ENCODE measurements at places on chromosomes 2 and 18.

DNA sequence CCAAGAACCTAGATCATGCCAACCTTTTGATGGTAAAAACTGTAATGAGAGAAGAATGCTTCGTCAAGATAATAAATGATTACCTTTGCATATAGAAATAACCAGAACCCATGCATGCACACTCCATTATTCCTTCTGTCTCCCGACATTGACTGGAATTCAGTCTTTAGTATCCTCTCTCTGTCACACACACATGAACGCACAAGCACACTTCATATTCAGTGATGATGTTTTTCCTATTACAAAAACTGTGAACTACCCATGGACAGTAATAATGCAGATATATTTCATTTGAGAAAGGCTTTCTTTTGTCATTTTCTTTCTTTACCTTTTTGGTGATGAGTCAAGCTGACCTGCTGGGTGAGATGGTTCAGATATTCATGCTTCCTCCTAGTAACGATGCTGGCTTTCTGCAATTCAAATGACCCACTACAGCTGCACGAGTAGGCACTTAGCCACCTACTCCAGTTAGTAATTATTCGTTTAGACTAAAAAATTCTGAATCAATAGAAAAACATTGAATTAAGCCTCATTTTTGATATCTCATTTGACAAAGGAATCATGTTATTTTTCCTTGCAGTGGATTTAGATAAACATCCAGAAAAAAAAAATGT, 382.2 kb downstream of the TGIF1 start:
- no peak for DNase-seq

DNA sequence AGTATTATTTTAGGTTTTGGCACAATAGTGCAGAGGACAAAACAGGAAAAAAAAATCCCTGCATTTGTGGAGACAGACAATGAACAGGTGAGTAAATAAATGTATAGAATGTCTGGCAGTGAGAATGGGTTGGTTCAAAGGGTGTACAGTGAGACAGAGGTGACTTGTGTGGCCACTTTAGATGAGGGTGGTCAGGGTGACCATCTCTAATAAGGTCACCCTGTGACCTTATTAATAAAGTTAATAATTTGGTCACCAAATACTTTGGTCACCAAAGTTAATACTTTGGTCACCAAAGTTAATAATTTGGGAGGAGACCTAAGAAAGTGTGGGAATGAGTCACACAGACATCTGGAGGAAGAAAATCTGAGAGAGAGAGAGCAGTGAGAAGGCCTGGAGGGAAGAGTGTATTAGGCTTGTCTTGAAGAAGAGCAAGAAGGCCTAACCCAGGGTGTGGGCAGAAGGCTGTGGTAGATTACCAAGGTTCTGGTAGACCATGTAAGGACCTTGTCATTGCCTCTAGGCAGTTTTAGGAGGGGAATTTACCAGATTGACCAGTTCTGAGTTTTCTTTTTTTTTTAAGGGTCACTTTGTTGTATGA, 1368.4 kb upstream of the CELF4 start:
- DNase-seq = no peak

DNA sequence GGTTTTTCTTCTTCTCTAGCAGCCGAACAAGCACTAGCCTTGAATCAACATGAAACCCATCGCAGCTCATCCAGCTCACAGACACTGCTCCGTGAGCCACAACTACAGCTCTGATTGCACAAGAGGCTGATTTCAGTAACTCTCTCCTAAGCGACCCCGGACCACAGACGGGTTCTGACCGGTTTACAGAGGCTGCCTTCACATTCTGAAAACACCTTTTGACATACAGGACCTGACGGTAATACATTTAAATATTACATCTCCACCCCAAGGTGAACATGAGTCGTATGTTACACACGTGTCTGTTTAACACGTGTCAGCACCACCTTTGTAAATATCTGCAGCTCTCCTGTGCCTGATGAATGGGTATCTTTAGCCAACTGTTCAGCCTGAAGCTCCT, 120.7 kb downstream of the TMEM18 start:
- no peak for DNase-seq

DNA sequence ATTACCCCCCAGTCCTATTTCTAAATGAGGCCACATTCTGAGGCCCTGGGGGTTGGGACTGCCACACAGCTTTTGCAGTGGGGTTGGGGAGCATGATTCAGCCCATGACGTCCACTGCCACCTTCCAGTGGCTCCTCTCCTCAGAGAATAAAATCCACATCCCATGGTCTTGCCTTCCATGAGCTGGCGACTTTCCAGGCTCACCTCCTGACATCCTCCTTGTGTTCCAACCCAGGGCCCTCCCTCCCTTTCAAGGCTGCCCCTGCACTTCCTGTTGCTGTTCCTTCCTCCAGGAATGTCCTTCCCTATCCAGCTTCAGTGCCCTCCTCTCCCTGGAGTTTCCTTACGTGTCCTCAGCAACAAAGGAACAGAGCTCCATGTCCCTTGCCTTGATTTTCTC, 187.3 kb upstream of the ID2 start:
- DNase-seq = no peak

DNA sequence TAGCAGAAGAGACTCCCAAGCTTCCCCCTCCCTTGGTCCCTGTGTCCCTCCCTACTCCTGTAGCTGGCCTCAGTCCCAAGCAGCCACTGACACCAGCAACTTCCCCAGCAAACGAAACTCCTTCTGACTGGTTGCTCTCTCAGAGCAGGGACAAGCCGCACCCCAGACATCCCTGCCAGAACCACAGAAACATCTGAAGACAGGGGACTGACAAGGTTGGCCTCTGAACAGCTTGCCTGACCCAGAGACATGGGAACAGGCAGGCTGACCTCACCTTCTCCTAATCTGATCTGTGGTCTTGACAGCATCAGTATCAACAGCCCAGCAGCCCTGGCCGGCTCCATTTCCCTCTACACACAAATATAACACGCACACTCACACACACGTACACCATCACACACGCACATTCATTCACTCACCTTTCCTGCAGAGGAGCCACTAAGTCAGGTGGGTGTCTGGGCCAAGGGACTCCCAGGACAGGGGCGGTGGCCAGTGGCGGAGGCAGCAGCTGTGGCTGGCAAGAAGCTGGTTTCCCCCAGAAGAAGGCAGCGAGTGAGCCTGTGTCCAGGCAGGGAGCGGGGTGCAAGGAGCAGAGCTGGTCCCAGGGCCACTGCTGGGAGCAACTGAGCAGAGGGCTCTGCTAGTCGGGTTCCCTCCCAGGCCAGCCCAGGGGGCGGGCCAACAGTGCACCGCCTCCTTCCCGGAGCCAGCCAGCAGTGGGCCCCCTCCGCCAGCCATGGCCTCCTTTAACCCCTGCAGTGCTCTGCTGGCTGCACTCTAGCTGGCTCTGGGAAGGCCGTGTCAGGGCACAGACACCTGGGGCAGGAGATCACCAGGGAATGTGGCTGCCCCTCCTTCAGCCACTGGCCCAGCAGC, 59.1 kb downstream of the TNS1 start:
- no peak for DNase-seq

- no peak for DNase-seq
These were observed 27.0 kb upstream of the SELENOI start for GRCh38 chr2:26318950-26319349.

DNA sequence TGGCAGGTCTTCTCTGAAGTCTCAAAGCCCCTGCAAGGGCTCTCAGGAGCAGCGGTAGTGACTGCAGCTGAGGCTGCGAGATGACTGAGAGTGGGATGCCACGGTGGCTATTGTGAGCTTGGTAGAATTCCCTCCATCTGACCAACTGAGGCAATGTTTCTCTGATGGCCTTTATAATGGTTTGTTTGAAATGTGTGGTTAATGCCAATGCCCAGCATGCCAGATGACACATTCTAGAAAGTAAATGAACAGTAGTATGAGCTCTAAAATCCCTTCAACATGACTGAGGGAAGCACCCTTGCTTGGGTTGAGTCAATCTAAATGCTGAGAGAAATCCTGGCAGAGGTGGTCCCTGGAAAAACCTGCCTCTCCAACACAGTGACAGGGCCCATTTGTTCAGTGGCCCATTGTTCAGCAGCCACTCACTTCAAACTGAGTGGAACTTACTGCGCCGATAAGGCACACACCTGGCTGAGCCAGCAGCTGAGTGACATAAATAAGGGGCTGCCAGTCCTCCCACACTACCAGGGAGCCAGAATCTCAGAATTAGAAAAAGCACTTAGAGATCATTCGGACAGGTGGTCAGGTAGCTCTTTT, 31.7 kb downstream of the SULT1C2 start:
- no peak for DNase-seq

DNA sequence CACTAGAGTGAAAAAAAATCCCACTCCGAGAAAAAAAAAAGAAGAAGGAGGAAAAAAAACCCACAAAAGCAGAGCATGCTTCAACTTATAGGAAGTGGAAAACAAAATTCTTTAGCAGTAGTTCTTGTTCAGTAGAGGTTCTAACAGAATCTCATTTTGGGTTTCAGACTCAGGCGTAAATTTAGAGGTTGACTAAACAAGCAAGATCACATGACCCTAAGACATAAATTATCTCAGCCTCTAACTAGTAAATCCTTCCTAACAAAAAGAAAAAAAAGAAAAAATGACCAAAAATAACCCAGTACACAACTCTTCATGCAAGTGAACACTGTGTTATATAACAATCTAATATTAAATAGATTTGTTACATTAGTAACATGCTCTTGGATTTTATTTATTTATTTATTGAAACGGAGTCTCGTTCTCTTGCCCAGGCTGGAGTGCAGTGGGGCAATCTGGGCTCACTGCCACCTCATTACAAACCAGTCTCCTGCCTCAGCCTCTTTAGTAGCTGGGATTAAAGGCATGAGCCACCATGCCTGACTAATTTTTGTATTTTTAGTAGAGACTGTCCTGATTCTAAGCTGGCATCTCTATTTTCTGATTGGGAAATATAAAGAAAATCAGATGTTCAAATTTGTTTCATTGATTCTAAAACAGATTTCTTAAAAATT, 35.4 kb downstream of the PPP4R3B start:
- DNase-seq = no peak

DNA sequence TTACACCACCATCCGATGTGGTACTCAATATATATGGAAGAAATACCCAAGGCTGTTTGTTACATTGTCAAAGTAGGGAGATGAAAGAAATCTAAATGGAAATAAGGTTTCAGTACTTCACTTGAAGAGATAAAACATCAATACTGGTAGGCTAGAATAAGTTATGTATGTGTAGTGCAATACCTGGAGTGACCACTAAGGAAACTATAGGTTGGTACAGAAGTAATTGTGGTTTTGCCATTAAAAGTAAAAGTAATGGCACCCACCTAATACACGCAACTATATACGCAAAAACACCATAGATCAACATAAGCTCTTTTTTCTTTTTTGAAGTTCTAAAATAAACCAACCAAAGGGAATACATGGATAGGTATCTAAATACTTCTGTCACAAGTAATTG, 143.2 kb upstream of the KYNU start:
- DNase-seq = no peak

DNA sequence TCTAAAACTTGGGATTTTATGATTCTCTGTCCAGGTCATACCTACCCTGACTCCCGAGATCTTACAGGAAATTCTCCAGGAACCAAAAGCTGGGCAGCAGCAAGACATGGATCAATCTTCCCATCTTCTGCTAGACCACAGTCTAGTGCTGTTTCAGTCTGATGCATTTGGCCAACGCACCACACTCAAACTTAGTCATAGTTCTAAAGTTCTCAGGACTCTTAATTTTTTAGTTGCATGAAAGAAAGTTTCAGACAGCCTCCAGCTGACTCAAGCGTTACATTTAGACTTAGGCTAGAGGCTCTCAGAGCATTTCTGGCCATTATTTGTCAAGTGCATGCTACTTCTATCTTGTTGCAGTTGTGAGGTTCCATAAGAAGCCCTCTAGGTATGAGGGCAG, 230.1 kb upstream of the CCDC150 start:
- no peak for DNase-seq

DNA sequence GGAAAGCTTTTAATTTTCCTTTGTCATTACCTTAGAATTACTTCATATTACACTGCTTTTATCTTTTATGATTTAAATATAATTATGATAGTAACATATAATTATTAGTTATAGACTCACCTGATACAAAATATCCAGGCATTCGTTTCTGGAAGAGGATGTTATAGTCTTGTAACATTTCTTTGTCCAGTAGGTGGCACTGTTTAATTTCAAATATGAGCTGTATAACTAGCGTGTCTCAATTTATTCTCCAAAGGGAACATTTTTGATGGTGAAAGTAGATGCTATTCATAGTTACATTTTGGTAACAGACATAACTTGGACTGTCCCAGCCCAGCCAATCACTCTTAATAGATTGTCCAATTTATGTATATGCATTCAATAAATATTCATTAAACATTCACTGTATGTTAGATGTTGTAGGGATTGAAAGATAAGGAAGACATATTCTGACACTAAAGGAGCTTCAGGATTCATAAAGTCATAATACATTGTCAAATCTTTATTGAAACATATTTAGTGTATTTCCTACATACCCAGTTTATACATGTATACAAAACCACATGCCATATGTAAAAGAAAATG, 19.2 kb downstream of the DAW1 start:
- DNase-seq = no peak
